ENCODE measurements at places on chromosomes 2 and 18. TPM values are rescaled to one million over a fixed set of nuclear protein-coding genes. Genes with fewer than 3 reads are reported as not detected.

DNA sequence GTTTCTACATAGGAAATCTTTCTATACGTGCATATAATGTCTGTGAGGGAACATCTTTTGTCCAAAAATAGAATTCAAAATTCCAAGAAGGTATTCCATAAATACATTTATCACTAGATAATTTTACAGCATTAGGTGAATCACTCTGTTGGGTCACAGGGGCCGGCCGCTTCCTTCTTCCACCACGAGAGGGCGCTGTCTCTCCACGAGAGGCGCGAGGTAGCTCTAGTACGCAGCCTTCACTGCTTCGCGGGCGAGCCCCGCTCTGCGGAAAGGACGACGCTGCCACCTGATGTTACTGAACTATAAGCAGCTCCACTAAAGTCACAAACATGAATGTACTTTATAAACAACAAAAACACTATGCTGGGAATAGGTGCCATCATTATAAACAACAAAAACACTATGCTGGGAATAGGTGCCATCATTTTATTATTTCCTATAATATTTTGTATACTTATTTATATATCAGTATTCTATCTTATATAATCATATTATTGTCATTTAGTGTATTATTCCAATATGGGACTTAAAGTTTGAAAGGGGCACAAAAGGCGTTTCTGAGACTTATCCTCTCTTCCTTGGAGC lies 69.4 kb upstream of the REV1 start:
- DNase-seq, result peak; percentile 70

DNA sequence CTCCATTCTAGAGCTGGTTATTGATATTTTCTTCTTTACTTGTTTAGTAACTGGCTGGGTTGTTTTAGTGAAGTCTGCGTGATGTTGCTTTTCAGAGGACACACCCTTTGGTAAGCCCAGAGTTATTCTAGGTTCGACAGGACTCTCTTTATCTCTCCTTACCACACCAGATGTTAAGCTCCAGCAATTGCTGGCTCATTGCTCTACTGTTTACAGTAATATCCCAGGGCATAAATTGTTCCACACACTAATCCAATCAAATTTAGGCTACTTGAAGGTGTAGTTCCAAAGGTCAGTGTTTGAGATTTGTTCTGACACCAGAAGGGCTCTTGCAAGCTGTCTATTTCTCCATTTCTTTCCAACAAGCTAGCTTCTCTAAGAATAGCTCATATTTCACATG lies 506.6 kb downstream of the NR4A2 start:
- DNase-seq, result no peak

DNA sequence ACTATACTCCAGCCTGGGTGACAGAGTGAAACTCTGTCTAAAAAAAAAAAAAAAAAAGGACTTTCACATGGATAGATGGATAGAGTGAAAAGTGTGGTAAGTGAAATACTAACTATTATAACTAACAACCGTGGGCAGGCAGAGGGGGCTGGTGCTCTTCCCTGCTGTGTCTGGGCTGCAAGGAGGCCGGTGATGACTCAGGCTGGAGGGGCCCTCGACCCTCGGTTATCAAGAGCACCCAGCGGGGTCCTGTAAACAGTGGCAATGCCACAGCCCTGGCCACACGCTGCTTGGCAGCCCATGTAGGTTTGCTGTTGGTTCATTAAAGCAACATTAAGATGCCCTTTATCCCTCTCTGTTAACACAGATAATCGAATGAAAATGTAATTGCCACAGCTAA lies 184.8 kb upstream of the RAB12 start:
- DNase-seq, result no peak

- no peak for DNase-seq
Observed at GRCh38 chr2:188416367-188416766, 124.7 kb downstream of the GULP1 start.

GRCh38 chr18:40243607-40244006 lies 1711.4 kb upstream of the PIK3C3 start:
- no peak for DNase-seq

DNA sequence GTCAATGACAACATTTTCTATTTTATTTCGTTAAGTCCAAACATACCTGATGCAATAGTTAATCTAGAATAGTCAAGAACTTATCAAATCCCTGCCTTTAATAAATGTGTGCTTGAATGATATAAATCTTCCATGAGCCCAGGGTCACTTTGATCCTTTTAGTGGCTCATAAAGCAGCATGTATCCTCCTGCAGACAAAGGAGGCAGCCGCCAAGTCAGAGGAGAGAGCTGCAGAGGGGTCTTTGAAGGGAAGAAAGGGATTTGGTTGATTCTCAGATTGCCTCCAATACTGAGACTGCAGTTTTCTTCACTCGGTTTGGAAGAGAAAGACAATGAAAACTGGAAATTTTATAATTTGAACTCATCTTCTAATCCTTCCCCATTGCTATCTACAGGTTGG lies 378.4 kb upstream of the PIK3C3 start:
- DNase-seq, result no peak

DNA sequence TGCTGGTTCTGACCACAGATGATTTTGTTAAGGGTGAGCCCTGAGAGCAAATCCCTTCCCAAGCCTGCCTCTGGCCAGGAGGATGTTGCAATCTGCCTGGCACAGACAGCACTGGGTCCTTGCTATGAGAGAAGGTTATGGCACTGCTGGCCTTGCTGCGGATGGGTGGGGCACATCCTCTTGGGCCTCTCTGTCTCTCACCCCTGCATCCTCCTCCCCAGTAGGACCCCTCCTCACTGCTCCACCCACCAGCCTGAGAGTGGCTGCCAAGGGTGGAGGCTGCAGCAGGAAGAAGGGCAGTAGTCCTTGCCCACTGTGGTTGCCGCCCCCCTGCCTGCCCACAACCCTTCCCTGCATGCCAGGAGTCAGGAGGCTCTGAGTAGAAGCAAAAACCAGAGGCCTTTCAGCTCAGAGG lies 180.9 kb downstream of the ZBTB7C start:
- DNase-seq, result no peak

GRCh38 chr2:180604077-180604476 lies 376.3 kb upstream of the UBE2E3 start:
- DNase-seq, result no peak

SNORC gene
- total RNA-seq, result 3.6 TPM

GRCh38 chr2:190136259-190136658 lies 73.7 kb upstream of the MSTN start:
- no peak for DNase-seq

GRCh38 chr18:52000435-52000834 lies 339.6 kb upstream of the DCC start:
- no peak for DNase-seq

LBX2 gene
- total RNA-seq, result 0.39 TPM

DNA sequence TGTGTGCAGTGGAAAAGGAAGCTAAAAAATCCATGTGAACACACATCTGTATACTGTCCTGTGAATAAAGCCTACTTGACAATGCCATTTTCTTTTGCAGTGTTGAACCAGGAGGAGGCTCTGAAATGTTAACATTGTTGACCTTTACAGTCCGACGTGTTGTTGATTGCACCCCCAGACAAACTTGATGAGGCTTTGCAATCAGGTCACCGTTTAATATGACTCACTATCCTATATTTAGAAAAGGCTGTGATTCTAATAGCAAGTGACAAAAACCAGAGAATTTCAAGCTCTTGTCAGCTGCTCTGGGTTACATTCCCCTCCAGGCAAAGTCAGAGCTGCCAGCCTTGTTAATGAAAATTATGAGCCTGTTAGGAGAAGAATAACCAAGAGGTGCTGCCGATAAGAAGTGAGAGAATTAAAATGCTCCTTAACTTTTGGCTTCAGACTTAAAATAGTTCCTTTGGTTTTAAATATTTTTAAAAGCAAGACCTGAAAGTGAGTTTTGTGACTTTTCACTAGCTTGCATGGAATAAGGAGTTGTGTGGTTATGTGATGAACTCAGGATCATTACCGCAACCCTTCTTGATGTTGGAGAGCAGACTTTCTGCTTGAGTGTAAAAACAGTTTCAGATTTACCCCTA lies 162.1 kb downstream of the QPCT start:
- no peak for DNase-seq

GRCh38 chr18:77131652-77132368 lies 773 bp downstream of the MBP start:
- peak; percentile 41 for DNase-seq

DNA sequence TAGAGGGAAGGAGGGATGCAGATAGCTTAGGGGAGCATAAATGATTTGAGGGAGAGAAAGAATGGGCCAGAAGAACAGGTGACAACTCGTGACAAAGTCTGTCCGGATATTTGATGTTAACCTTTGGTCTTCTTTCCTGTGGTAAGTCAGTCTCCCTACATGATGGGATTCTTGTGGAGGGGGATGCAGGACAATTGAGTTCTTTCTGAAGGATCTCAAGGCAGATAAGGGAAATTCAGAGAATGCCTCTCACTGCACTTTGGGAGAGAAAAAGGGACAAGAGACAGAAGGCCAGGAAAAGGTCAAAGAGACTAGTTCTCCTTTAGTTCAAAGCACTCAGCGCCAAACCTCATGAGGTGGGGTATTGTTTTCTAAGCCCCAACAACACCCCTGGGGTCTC lies 34.2 kb downstream of the FBXO36 start:
- DNase-seq, result no peak

GRCh38 chr2:102166189-102166845 lies 20.5 kb upstream of the IL1RL2 start:
- DNase-seq, result no peak

DNA sequence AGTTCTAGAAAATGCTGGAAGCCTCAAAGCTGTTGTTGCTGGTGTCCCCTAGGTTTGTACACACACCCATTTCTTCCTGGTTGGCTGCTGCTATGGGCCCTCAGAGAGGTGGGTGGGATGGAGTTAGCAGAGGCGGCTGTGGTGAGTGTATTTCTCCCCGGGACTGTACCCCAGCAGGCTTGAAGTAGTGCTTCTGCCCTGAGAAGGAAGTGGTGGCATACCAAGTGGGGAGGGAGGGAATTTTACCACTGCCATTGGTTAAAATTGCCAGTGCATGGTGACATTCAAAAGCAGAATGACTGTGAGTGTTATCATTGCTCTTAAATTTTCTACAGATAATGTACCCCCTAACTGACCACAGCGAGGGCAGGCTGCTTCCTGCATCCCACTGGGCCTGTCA lies 125.6 kb upstream of the CAPN13 start:
- no peak for DNase-seq

- no peak for DNase-seq
Observed at GRCh38 chr2:8740136-8740535, 58.3 kb downstream of the ID2 start.

ALPG gene
- not detected for total RNA-seq

GRCh38 chr2:242056026-242056425 lies 186.5 kb downstream of the RTP5 start:
- DNase-seq, result no peak

- no peak for DNase-seq
Observed at GRCh38 chr2:38294597-38294996, 82.5 kb downstream of the ATL2 start.

GRCh38 chr2:121071034-121071504 lies 213.9 kb downstream of the TFCP2L1 start:
- peak; percentile 78 for DNase-seq

CCDC150 gene
- total RNA-seq, result 24.0 TPM

DLGAP1 gene
- total RNA-seq, result not detected

- DNase-seq, result no peak
Observed at GRCh38 chr2:95053543-95053942, 28.0 kb downstream of the MAL start.

DNA sequence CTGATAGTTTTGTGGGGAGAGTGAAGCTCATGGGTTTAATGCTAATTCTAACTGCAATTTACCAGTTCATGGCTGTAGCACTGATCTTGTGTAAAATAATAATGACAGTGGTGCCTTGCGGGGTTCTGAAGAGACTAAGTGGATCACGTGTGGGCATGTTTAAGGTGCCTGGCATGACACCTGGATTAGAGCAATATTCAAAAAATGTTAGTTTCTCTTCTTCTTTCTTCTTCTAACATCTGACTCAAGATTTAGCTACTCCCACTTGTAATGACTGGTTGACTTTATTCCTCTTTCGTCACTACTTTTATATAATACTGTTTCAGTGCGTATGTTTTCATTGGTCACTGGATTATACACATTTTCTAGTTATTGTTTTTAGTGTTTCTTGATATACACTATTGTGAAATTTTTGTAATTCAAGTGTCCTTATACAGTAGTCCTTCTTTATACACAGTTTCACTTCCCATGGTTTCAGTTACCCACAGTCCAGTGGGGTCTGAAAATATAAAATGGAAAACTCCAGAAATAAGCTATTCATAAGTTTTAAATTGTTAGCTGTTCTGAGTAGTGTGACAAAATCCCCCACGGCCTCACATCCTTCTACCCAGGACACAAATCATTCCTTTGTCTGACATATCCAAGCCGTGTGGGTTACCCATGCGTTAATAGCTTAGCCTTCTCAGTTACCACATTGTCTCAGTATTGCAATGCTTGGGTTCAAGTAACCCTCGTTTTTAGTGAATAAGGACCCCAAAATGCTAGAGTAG lies 662.2 kb upstream of the CNTNAP5 start:
- no peak for DNase-seq

GRCh38 chr2:234446404-234447076 lies 50.3 kb downstream of the ARL4C start:
- DNase-seq, result peak; percentile 90

COL3A1 gene
- not detected for total RNA-seq

DNA sequence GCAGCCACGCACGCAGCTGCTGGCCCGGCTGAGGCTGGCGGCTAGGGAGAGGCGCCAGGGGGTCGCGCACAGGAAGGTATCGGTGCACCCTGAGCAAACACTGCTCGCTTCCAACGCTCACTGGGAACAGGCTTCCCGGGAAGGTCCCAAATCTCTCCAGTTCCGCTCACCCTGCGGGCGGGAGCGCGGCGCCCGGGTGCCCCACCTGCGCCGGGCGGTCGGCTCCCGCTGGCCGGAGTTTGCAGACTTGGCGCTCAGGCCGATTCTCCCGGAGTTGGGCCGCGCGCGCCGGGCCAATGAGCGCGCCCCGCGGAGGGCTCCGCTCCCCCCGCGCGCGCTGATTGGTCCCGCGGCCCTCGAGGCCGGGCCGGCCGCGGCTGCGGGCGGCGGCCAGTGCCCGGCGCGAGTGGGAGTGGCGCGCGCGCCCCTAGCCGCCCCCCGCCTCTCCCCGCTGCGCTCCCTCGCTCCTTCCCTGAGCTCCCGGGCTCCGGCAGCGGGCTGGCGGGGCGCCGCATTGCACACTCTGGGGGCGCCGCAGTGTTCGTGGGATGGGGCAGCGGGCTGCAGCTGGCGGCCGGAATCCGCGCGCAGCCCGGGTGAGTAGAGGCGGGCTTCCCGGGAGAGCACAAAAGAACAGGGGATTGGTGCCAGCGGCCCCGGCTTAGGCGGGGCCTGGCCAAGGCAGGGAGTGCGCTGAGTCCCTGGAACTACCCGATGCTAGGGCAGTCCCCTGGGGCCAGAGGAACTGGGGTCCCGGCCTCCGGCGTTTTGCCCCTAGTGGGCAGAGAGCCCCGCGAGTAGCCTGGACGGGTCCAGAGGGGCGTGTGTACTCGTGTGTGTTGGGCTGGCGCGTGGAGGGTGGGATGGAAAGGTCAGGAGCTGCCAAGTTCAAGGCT lies at the start of gene LYPD6:
LYPD6 (plus strand) TSS at position 461 of the 896 bp plus-strand sequence. CDS start 107,122 bp downstream, outside the sequence.
- no peak for DNase-seq

- no peak for DNase-seq
Observed at GRCh38 chr2:170013802-170014551, 164.0 kb upstream of the MYO3B start.

DNA sequence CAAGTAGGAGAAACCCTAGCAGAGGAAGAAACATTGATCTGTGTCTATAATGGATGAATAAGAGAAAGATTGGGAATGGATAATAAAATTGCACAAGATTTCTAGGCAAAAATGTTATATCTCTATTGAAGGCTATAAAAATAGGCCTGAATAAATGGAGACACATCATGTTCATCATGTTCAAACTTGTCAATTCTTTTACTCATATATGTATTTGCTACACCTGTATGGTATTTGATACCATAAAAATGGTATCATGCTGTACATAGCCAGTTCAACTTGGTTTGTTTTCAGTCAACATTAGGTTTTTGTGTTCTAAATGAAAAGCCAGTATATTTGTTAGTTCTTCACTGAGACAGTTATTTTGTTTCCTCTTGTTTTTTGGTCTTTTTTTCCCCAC lies 132.2 kb upstream of the RNF152 start:
- no peak for DNase-seq

Data from activated naive CD4-positive, alpha-beta T cell treated with anti-CD3 and anti-CD28 coated beads, Interleukin-2, amount 50 U/mL, for 72 hours (primary cell).